NCI-H2029 treated with DMSO at 0.1 percent for 48 hours (cell line): ENCODE measurements at places on chromosomes 3 and 15.

GRCh38 chr3:129504471-129505100 lies 23.9 kb upstream of the RHO start:
- no peak for DNase-seq

- DNase-seq: no peak
Observed at GRCh38 chr3:31166249-31166885, 271.9 kb upstream of the GADL1 start.

GRCh38 chr3:64084640-64085039 lies 61.3 kb upstream of the PSMD6 start:
- DNase-seq: no peak

- DNase-seq: no peak
Observed at GRCh38 chr3:25438791-25439555, 10.9 kb downstream of the RARB start.

DNA sequence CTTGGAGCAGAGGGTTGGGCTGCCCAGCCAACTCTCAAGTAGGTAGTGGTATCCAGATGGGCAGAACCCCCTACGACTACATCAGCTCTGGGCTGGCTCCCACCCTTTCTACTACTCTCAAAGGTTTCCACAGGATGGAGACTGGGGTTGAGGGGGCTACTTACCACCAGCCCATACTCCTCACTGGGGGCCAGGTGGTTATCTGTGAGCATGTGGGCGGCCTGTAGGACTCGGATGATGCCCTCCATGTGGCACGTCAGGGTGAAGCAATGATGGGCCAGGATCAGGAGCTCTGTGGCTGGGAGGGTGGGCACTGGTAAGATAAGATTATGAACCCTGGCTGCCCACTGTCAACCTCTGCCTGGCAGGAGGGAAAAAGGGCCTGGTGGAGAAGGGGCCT lies 33.4 kb downstream of the EIF3J start:
- DNase-seq: no peak

DNA sequence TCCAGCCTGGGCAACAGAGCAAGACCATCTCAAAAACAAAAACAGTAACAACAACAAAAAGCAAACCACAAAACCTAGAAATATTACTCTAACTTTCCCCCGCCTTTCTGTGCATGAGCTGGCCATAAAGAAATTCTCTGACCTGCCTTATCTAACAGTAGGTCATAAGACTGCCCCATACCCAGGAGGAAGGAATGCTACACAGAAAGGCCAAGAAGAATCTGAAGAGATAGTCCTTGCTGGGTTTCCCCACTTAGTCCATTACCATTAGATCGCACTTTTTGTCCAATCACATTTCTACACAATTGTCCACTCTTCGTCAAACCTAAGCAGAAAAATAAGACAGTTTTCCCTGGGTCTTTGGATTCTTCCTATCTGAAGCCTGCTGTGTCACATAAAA lies 23.5 kb downstream of the CIAO2A start:
- DNase-seq: no peak

GRCh38 chr3:123602325-123602724 lies 17.5 kb upstream of the HACD2 start:
- DNase-seq: no peak

GRCh38 chr3:196695849-196696226 lies 16.2 kb downstream of the CEP19 start:
- DNase-seq: no peak

GRCh38 chr3:190058521-190059241 lies 62.0 kb downstream of the P3H2 start:
- DNase-seq: no peak
